ENCODE measurements at places on chromosomes 16 and 17. TPM values are rescaled to one million over a fixed set of nuclear protein-coding genes. Genes with fewer than 3 reads are reported as not detected.
A peak's percentile ranks its signal among the peaks of the same experiment; 100 is the strongest.

WFIKKN1 gene
- total RNA-seq = 0.50 TPM

MYH2 gene
- total RNA-seq = not detected

AIPL1 gene
- total RNA-seq = not detected

DNA sequence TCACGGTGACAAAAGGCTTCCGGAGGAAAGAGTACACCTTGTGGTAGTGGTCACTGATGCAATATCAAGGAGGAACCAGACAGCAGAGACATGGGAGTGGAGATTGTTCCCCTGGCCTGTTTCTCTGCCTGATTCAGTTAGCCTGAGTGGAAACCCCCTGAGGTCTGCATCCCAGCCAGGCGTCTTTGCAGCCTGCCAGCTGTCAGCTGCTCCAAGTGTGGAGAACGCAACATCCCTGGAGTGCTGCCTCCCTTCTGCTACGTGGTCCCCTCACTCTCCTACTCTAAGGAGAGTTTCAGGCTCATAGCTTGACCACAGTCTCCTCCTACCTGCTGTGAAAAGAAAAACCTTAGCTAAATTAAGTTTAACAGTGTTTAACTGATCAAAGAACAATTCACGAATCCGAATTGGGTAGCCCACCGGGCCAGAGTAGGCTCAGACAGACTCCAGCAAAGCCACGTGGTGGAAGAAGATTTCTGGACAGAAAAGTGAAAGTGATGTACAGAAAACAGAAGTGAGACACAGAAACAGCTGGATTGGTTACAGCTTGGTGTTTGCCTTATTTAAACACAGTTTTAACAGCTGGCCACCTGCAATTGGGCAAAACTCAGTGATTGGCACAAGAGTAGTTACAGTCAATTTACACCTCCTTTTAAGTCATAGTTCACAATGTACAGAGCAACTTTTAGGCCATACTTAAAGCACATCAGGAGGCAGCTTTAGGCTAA is 188.6 kb downstream of the DNAH9 start:
- no peak for DNase-seq

ABI3 gene
- total RNA-seq = 12.5 TPM

- no peak for DNase-seq
Measured at GRCh38 chr16:89113152-89113547, 19.5 kb downstream of the ACSF3 start.

RASL10B gene
- 24.7 TPM for total RNA-seq

- DNase-seq = no peak
Measured at GRCh38 chr17:63358111-63358839, 87.8 kb downstream of the CYB561 start.

GRCh38 chr17:41547921-41548843 is 20.1 kb upstream of the KRT19 start:
- DNase-seq = peak; percentile 75

GRCh38 chr16:84446596-84447392 is 57.7 kb downstream of the MEAK7 start:
- no peak for DNase-seq

SKAP1 gene
- 0.88 TPM for total RNA-seq

GRCh38 chr17:74361230-74362068 is at the start of gene BTBD17:
Gene BTBD17 (minus strand): TSS chr17:74361868. CDS start chr17:74361819, 49 bp downstream.
- DNase-seq = peak; percentile 66

DNA sequence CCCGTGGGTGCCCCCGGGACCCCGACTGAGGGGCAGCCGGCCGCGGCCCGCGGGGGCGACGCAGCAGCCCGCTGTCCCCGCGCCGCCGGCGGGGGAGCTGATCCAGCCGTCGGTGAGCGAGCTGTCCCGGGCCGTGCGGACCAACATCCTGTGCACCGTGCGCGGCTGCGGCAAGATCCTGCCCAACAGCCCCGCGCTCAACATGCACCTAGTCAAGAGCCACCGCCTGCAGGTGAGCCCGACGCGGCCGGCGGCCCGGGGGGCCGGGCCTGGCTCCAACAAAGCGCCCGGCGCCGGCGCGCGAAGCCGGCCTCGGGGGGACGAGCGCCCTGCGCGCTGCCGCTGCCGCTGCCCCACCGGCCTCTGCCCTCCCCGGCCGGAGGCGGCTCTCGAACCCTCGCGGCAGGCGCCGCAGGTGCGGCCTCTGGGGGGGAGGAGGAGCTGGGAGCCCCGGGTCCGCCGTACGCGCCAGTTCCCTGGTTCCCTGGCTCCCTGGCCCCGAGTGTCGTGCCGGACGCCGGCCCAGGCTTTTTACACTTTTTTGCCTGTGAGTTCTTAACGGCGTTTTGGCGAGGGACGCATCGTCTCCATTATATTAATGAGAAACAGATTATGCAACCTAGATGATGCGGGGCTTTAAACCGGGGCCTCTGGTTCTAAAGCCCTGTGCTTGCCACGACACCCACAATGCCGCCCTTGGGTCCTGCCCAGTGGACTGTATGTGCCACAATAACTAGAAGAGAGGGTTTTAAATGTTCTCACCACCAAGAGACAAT is 521 bp downstream of the ATMIN start:
- peak; percentile 47 for DNase-seq

DNA sequence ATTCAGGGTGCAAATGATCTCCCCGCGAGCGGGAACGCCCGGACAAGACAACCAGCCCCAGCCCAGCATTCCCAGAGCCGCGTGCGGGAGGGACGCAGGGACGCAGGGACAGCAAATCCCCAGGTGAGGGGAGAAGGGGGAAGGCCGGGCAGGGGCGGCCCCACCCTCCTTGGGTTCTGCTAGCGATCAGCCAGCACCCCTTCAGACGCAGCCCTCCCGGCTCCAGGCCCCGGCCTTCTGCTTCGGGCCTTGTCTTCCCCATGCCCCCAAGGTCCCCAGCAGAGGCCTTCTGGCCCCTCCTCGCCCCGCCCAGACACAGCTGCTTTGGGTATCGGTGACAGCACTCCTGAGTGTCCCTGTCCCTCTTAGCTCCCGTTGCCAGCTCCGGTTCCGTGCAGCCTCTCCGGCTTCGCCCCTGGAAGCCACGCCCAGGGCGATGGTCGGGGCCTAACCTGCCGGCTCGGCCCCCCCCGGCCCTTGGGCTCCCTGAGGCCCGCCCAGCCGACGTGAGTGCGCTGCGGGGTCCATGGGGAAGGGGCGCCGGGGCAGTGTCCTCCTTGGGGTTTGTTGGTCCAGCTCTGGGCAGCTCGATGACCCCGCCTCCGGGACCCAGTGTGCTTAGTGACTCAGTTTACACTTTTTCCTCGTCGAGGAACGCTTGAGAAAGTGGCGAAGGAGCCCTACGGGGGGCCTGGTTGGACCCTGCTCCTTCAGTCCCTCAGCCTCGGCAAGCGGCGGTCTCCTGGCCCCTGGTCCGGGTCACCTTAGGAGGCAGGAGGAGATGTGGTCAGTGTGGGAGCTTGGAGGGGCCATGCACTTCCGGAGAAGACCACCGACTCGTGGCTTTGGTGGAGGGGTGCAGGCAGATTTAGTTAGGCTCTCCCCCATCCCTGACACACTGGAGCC is 50.5 kb upstream of the AMZ2 start:
- peak; percentile 27 for DNase-seq

DNA sequence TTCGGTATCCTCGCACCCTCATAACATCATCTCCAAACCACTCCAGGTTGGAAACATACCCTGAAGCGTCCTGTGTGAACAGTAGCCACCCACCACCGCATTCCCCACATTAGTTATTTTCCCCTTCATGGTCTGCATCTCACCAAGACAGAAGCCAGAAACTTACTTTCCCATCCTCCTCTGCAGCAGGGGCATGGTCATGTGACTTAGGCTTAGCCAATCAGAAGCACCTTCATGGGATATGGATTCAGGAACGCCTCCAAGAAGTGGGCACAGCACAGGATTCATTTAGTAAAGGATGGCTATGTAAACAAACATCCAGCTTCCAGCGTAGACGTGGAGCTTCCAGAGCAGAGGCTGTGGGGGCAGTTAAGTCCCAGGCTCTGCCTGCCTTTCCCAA is 130.3 kb downstream of the AXIN2 start:
- no peak for DNase-seq

BAHCC1 gene
- 9.9 TPM for total RNA-seq

DNA sequence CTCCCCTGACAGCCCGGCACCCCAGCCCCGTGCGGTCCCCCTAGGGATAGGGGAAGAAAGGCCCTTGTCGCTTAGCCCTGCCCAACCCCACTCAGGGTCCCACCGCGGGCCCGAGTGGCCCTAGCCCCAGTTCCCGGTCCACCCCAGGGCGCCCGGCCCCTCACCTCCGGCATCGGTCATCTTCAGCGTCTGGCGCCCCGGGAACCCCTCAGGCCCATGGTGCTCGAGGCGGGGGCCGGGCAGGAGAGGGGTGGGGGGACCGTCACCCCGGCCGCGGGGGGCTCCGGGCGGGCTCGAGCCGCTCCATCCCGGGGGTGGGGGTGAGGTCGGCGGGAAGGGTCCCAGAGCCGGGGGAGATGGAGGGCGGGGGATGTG is 620 bp downstream of the SAMD14 start:
- DNase-seq = no peak

GRCh38 chr16:10067835-10068234 is 114.4 kb downstream of the GRIN2A start:
- DNase-seq = no peak

- DNase-seq = peak; percentile 89
Measured at GRCh38 chr17:1709971-1710806, at the start of gene TLCD2. Gene TLCD2 (minus strand): TSS chr17:1710377. CDS start chr17:1710242, 135 bp downstream.
